ENCODE measurements at places on chromosomes 7 and 10. TPM values are rescaled to one million over a fixed set of nuclear protein-coding genes. Genes with fewer than 3 reads are reported as not detected.

The GIMAP6 gene
- total RNA-seq = not detected

The MICALL2 gene
- total RNA-seq = 21.8 TPM

The FRMPD2 gene
- 0.11 TPM for total RNA-seq

The DBF4 gene
- 31.2 TPM for total RNA-seq

The NMT2 gene
- 21.2 TPM for total RNA-seq

The STEAP1B gene
- 0.07 TPM for total RNA-seq

The IL2RA gene
- total RNA-seq = not detected

The C10orf67 gene
- 0.08 TPM for total RNA-seq

The AUTS2 gene
- 3.8 TPM for total RNA-seq

The ANKRD1 gene
- 52.3 TPM for total RNA-seq

The NKX6-2 gene
- total RNA-seq = 0.91 TPM

The LCOR gene
- 8.5 TPM for total RNA-seq

The C10orf120 gene
- not detected for total RNA-seq

The RRP12 gene
- total RNA-seq = 57.4 TPM

The FAM221A gene
- 0.32 TPM for total RNA-seq

The PTF1A gene
- total RNA-seq = not detected

The PRLHR gene
- total RNA-seq = not detected

Data from A549 treated with AZD2906 at 1 μM for 4 hours (cell line).